ENCODE measurements at places on chromosomes 1 and 21. TPM values are rescaled to one million over a fixed set of nuclear protein-coding genes. Genes with fewer than 3 reads are reported as not detected.

RAB29 gene
- 59.2 TPM for total RNA-seq

HENMT1 gene
- 3.8 TPM for total RNA-seq

SORT1 gene
- 92.6 TPM for total RNA-seq

NGF gene
- 7.5 TPM for total RNA-seq

AGBL4 gene
- not detected for total RNA-seq

C1orf141 gene
- total RNA-seq = not detected

SLC45A3 gene
- 1.7 TPM for total RNA-seq

RABIF gene
- 6.4 TPM for total RNA-seq
